ENCODE measurements at places on chromosomes 12 and 14.

DNA sequence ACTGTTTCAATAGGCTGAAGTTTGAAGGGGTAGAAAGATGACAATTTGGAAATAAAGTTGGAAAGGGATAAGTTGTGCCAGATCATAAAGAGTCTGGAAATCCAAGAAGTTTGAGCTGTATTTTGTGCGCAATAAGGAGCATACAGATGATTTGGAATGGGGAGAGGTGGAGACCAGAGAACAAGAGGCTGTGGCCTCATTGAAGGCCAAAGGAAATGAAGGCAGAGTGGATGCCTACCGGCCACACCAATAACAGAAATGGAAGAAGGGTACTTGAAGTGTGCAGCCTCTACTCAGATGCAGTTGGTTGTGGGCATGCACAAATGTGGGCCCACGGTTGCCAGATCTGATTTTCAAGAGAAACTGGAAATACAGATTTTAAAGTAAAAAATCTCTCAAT, 2.4 kb downstream of the IFT81 start:
- no peak for DNase-seq

DNA sequence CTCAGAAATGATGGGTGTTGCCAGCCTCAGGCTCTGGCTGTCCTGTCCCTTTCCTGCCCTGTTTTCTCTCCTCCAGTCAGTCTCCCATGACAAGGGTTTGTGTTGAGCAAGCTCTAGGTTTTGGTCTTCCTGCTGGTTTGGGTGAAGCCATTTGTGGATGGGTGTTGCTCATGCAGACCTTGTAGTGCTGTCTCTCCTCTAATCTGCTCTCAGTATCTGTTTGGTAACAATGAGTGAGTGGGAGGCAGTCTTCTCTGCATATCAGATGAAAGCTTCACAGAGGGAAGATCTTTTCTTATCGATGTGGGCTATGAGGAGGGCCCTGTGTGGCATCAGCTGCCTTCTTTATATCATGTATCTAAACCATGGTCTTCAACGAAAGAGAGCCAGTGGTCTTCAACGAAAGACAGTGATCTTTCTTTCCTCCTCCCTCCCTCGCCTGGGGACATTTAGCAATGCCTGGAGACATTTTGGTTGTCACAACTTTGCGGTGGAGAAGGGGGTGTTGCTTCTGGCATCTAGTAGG, 3.6 kb downstream of the CMA1 start:
- DNase-seq, result no peak

- no peak for DNase-seq
Observed at GRCh38 chr12:31759632-31760459, 31.0 kb upstream of the AMN1 start.

DNA sequence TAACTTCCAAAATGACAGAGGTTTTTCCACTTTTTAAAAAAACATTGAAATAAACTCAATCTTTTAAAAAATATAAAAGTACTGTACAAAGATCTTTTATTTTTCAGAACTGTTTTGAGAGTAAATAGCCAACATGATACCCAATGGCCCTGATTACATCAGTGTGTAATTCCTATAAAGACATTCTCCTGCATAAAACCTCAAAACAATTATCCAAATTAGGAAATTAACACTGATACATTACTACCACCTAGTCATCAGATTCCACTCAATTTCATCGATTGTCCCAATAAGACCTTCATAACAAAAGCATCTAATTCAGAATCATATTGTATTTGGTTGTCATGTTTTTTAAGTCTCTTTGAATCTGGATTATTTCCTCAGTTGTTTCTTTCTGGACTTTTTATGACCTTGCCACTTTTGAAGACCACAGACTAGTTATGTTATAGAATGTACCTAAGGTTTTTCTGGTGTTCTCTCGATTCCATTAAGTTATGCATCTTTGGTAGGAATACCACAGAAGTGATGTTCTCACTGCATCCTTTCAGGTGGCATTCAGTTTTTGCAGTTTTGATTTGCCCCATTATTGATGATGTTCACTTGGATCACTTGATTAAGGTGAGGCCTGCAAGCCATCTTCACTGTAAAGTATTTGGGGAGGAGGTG, 4.0 kb upstream of the YEATS4 start:
- no peak for DNase-seq

- no peak for DNase-seq
Observed at GRCh38 chr14:91925001-91925726, 22.3 kb downstream of the FBLN5 start.

- no peak for DNase-seq
Observed at GRCh38 chr12:103901518-103902173, 28.6 kb upstream of the HSP90B1 start.

DNA sequence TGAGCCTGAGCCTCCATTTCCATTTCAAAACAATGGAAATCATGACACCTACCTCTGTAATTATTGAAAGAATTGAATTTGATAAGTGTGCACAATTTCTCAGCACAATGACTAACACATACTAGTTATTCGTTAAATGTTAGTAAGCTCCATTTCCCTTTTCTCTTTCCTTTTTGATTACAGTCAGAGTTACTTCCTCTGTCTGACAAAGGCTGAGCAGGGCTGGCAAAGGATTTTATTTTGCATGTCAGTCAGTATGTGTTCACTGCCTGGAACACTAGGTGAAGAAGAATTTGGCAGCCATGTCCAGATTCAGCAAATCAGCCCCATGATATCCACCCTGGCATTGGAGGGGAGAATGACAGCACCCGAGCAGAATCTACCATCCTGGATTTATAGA, 12.2 kb upstream of the RHOJ start:
- DNase-seq, result no peak

DNA sequence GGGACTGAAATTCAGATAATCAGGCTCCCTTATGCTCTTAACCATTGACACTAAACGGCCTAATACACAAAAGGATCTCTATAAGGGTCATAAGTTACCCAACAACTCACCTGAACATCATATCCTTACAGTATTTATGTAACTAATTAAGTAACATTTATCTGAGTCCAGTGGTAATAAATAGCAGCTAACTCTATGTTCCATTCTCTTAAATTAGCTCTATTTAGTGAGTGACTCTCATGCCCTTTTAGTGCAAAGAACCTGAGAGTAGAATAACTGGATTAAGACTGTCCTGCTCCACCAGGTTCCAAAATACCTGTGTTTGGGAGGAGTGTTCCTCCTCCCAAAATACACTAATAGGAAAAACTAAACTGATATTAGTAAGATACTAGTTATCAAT, 9.8 kb downstream of the SCAF11 start:
- DNase-seq, result no peak

- no peak for DNase-seq
Observed at GRCh38 chr14:74571441-74571841, 40.6 kb downstream of the LTBP2 start.

DNA sequence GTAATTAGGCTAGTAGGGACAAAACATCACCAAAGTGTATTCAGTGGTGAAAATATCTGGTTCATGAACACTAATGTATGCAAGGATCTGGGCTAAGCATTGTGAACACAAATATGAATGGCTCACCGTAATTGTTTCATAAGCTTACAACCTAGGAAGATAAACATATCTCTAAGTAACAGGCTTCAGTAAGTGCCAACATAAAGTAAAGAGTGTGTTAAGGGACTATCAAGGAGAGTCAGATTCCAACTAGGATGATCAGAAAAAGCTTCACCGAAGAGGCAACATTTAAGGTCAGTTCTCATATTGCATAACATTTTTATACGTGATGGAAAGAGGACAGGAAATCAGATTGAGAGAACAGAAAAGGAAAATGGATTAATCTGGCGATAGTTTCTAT, 29.4 kb downstream of the ABCC9 start:
- no peak for DNase-seq

DNA sequence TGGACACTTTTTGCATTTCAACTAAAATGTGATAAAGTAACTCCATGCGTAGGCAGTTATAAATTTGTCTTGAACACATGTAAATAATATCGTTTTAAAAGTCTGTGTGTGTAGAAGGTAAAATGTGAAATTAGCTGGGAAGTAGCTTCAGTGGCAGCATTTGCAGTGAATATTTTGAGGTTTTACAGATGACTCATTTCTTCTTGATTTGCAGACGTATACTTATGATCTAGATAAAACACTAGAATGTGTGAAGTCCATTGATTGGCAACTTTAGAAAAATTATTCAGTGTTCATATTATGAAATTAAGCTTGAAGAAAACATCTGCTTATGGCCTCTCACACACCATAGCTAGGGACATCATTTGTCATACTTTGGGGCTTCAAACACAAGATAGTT, 788.6 kb upstream of the NOVA1 start:
- no peak for DNase-seq

- DNase-seq, result no peak
Observed at GRCh38 chr12:53045696-53046045, 4.2 kb upstream of the TNS2 start.

DNA sequence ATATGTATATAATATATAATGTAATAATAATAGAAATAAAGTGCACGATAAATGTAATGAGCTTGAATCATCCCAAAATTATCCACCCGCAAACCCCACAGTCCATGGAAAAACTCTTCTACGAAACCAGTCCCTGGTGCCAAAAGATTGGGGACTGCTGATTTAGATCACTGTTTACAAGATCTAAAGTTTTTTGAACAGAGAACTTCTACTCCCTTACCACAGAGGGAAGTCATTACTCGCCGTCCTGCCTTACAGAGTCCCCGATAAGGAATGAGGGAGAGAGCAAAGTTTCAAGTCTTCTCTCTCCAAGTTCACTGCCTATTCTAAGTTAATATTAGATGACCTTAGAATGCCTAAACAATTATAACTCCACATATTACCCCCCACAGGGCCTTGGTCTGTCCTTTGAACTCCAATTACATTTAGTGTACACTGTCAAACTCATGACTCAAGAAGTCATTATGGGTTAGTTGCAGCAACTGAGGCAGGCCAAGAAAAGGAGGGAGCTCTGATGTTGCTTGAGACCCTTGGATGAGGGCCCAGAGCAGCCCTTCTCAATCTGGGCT, 21.8 kb upstream of the DHRS4 start:
- no peak for DNase-seq

DNA sequence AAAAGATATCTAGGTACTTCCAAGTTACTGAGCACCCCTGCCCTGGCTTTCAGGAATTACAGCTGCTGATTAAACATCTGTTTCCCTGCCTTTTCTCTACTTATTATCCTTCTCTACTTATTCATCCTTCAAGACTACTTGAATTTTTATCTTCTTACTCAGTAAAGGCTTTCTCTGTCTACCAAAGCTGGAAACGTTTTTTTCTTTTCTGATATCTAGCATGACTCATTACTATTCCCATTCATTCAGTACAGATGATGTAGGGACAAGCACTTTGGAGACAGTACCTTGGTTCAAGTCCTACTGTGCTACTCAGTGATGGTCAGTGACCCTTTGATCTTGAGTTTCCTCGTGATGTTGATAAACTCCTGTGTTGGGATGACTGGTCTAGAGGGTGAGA, 848.7 kb downstream of the NRXN3 start:
- no peak for DNase-seq

GRCh38 chr12:52235001-52235764, 2.1 kb downstream of the KRT7 start:
- DNase-seq, result no peak

DNA sequence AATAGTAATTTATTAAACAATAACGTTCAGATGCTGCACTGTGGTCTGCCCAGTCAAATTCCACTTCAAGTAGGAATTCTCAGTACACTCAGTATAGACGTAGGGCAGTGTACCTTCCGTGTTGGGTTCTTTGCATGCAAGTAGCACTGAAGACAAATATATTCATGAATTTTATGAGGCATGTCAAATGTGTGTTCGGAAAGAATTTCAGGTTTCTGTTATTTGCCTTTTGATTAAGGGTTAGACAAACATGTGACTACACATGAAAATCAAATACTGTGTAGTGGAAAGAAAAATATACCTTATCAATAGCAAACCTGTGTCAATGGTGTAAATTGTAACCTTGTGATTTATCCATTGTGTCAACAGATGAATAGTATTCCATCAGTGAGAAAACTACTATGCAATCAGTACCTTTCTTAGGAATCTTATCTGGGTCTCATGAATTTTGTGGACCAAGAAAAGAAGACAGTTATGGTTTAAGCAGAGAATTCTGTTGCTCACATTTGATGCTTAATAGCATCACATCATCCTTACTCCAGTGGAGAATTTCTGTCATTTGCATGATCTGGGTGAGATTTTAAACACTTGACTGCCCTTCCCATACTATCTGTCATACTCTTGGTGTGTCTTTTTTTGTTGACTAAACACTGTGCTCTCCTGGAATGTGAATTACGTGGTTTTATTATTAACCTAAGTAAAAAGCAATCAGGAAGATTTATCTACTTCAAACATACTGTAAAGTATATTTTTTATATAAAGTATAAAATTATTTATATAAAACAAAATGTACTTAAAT, 13.3 kb downstream of the TMEM260 start:
- no peak for DNase-seq

GRCh38 chr14:57486767-57487379, 6.8 kb downstream of the CCDC198 start:
- no peak for DNase-seq

GRCh38 chr14:74616507-74616906, 4.5 kb upstream of the LTBP2 start:
- DNase-seq, result no peak

DNA sequence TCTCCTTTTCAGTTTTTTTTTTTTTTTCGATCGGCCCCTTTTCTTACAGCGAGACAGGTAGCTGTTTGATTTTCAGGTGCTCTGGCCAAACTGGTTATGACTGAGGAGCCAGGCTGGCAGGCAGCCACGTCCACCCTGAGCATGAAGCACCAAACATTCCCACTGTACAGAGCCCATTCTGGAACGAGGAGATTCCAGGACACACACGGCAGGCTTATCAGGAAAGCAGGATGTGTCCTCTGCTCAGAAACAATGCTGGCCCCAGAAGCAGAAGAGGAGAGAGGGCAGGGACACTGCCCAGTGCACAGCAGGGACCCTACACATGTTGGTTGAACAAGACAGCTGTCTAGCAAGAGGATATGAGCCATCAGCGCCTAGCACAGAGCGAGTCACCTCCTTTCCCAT, 3.7 kb upstream of the KRT2 start:
- no peak for DNase-seq

- DNase-seq, result no peak
Observed at GRCh38 chr12:99392091-99392850, 255.3 kb upstream of the GARIN6 start.

DNA sequence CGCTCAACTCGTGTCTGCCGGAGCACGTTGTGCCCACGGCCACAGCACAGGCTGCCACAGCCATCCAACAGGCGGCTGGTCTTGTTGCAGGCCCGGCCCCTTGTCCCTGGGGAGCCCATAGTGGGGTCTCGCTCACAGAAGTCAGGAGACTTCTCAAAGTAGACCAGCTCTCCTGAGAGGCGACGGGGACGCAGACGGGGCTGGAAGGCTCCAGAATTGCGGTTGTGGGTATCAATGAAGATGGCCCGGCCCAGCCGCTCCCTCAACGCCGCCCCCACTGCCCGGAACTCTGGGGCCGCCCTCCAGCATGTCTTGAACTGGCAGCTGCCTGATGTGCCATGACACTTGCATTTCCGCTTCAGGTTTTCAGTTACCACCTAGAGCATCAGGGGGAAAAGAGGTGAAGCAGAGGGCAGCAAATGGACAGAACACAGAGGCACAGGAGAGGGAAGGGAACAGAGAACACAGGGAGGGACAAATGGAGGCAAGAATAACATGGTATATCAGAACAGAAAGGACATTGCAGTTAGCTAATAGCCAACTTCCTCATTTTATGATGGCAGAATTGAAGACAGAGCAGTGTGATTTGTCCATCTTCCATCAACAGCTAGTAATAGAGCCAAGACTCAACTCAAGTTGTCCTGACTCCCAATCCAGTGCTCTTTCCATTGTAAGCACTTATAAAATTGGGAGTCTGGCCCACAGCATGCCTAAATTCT, 5.2 kb downstream of the WNT10B start:
- no peak for DNase-seq

GRCh38 chr14:22671622-22672021, 27.5 kb upstream of the OR6J1 start:
- no peak for DNase-seq
